ENCODE measurements at places on chromosomes 6 and 20.
A peak's percentile ranks its signal among the peaks of the same experiment; 100 is the strongest.

DNA sequence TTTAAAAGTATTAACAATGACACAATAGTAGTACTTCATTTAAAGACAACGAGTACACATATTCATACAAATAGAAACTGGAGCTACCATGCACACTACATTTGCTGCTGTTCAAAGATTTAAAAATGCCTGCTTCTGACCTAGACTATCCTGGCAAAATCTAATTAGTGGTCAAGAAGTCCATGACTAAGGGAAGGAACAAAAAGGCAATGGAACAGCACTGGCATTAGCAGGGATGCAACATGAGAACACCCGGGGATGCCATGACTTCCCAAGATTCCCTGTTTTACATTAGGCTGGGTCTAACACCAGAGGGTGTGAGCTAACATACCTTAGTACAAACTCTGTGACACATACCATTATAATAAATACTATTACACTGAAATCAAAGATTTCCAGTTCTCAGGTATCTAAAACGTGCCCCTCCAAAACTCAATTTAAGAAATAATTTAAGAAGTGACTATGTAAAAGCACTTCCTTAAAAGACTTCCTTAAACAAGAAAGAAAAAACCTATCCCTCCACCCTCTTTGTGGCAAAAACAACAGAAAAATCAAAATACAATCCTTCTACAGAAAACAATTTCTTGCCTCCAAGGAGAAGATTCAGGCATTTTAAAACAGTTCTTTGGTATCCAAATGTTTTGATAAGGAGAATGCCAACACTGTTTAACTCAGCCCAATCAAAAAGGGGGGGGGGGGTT lies 25.5 kb downstream of the CHD6 start:
- no peak for DNase-seq

DNA sequence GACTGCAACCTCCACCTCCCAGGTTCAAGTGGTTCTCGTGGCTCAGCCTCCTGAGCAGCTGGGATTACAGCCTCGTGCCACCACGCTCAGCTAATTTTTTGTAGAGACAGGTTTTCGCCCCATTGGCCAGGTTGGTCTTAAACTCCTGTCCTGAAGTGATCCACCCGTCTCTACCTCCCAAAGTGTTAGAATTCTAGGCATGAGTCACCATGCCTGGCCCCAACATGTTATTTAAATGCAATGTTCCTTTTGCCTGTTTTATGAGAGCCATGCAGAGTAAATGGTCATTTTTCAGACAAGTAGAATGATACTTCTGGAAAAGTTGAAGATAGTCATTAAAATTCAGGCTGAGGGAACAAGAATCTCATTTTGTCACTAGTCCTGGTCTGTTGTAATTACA lies 43.8 kb upstream of the RPS6KA2 start:
- no peak for DNase-seq

DNA sequence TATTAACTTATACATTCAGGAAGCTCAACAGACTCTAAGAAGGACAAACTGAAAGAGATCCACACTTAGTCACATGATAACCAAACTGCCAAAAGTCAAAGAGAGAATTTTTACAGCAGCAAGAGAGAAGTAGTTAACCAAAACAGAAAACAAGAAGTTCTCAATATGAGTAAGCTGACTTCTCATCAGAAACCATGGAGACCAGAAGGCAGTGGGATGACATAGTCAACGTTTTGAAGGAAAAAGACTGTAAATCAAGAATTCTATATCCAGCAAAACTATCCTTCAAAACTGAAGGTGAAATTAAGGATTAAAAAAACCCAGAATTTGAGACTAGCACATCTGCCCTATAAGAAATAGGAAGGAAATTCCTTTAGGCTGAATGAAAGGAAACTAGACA lies 60.4 kb downstream of the COL19A1 start:
- DNase-seq, result no peak

DNA sequence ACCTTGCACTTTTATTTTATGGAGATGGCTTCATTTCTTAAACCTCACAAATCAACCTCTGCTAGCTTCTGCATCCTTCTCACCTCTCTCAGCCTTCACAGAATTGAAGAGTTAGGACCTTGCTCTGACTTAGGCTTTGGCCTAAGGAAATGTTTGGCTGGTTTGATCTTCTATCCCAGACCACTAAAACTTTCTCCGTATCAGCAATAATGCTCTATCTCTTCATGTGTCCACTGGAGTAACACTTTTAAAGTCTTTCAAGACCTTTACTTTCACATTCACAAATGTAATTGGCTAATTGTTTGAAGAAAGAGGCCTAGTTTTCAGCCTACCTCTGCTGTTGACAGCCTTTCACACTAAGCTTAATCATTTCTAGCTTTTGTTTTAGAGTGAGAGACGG lies 212.9 kb downstream of the TTLL2 start:
- no peak for DNase-seq

- peak; percentile 22 for DNase-seq
These were observed 117.1 kb upstream of the ASF1A start for GRCh38 chr6:118776607-118777549.

- DNase-seq, result no peak
These were observed 12.6 kb upstream of the GNMT start for GRCh38 chr6:42947950-42948349.

- no peak for DNase-seq
These were observed 146.4 kb upstream of the PROKR2 start for GRCh38 chr20:5463007-5463686.

GRCh38 chr6:130965656-130966055 lies 97.4 kb downstream of the EPB41L2 start:
- no peak for DNase-seq

All from C1 segment of cervical spinal cord (tissue), 14 donors.